ENCODE measurements at places on chromosomes 4 and X.

- no peak for DNase-seq
These were observed 4.5 kb downstream of the GPM6A start for GRCh38 chr4:175807547-175807946.

GRCh38 chr4:109195646-109196045, 106.8 kb downstream of the COL25A1 start:
- no peak for DNase-seq

DNA sequence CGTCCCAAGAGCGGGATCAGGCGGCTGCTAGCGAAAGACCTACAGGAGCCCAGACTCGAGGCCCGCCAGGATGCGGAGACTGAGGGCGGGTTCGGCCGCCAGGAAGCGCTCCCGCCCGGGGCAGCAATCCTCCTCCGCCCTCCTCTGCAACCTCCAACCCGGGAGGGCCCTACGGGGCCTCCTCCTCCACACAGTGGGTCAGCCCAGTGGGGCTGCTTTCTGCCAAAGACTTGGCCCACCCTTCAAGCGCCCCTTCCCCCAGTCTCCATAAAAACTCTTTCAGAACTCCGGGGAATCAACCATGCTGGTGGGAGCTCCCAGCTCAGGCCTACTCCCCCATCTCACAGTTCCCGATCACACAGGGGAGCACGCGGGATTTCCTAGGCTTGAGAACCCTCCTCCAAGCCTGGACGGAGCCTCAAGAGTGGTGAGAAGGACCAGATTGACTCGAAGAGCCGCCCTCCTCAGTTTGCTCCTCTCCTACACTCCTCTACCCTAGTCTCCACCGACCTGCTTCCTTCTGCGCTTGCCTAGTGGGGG, 77.5 kb downstream of the RLIM start:
- DNase-seq: peak; percentile 54

- no peak for DNase-seq
These were observed 510 bp downstream of the HMGB3 start for GRCh38 chrX:150983521-150984168.

DNA sequence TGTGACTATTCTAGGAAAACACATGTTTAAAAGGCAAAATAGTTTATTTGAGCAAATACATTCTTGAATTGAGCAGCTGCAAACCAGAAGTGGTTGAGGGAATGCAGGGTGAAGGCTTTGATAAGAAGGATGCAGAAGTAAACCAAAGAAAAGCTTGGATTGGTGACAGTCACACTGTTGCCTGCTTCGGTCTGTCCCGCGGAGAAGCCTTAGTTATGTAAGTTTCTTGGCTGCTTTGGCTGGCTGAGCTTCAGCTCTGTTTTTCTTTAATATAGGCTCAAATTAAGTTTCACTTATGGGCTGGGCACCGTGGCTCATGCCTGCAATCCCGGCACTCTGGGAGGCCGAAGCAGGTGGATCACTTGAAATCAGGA, 67.6 kb downstream of the FAM53A start:
- no peak for DNase-seq

DNA sequence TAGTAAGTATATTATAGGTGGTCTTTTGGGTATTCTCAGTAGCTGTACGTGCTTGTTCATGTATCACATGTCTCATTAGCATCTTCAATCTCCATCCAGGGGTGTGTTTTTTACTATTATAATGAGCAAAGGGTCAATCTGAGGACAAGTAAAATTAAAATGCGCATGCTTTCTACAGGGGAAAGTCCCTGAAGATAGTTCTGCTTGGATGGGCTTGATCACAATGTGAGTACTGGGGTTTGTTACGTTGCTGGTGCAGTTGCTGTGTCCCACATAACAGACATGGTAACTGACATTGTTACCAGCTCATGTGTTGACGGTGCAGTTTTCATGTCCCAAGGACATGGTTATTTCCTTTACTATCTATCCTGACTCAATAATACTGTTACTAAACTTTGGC, 65.9 kb downstream of the UCHL1 start:
- no peak for DNase-seq

GRCh38 chr4:165201806-165202205, 5.6 kb upstream of the KLHL2 start:
- DNase-seq: peak; percentile 86

GRCh38 chr4:37798616-37799015, 27.9 kb upstream of the PGM2 start:
- DNase-seq: no peak

DNA sequence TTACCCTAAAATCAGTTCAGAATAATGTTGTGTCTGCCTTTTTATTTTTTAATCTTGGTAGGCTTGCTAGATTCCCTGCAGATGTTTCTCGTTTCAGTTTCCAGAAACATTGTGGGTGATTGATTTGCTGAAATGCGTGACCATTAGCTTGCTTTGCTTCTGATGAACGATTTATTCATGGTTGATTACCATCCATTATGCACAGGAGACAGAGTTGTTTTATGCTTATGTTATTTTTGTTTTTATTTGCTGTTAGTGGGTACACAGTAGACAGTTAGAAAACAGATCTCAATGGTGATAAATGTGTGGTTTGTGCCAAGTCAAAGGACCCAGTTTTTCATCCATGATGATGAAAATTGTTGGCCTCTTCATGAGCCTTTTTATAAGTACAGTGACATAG, 455.6 kb upstream of the BOD1L1 start:
- DNase-seq: no peak

DNA sequence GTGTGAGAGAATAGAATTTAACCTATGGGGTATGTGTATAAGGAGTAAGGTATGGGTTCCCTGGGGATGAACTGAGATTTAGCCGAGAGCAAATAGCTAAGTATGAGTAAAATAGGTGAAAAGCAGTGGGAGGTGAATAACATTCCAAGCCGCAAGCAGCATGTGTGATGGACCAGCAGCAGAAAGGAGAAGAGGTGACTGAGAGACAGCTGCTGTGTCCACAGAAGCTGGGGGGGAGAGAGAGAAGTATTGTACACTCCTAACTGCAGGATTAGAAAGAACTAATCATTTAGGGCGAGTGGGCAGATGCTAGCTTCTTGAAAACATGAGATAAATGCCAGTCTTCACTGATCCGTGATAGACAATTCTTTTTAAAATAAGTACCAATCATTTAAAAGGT, 296.0 kb downstream of the KLHL4 start:
- no peak for DNase-seq

- no peak for DNase-seq
These were observed 177.3 kb upstream of the ETNPPL start for GRCh38 chr4:108940149-108940548.

- DNase-seq: peak; percentile 65
These were observed 32.8 kb downstream of the FAM13A start for GRCh38 chr4:89024051-89024675.

- DNase-seq: peak; percentile 35
These were observed 1093.4 kb upstream of the SLIT2 start for GRCh38 chr4:19158107-19158809.

- no peak for DNase-seq
These were observed 3.4 kb upstream of the CYBB start for GRCh38 chrX:37776283-37776986.

- DNase-seq: no peak
These were observed 24.2 kb downstream of the SMC1A start for GRCh38 chrX:53398216-53398615.

DNA sequence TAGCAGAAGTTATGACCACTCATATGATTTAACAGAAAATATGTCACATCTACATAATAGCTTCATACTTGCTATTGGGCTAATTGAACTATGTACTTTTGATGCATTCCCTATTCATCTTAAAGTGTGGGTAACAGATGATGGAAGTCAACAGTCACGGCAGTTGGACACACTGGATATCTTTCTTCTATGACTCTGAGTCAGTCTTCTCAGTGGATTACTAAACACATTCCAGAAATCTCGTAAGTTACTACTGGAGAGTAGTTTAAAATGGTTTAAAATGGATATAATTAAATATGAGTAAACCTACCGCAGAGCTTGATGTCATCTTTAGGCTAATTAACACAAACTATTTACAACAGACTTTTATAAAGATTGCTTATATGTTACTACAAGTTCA, 30.1 kb upstream of the CFAP299 start:
- DNase-seq: peak; percentile 83

DNA sequence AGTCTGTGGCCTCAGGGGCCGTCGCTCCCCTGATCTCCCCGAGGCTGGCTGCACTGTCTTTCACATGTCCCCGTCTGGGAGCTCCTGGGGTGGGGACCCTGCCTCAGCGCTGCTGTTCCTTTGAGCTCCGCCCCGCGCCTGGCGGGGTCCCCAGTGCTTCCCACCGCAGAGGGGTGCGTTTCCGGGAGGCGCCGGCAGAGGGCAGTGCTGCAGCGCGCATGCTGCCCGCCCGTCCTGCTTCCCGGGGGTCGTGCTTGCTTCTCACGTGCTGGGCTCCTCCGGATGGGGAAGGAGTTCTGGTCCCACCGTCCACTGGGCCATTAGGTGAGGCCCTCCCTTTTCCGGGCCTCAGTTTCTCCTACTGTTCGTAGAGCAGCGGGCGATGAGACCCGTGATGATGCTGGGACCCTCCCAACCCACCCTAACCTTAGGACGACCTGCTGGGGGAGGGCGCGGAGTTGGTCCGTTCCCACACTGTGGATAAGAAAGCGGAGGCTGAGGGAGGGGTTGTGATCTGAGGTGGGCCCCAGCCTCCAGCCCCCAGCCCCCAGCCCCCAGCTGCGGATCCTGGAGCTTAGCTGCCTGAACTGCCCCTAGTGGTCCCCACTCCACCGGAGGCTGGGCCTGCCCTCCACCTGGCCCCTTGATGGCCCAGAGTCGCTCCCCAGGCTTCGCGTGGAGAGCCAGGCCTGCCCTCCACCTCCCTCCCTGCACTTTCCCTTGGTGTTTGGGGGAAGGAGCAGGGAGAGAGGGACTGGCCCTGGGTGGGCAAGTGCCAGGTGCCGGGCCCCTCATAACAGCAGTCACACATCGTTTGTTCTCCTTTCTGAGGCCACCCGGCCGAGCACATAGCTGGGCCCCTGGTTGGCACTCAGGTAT, 15.3 kb downstream of the CPZ start:
- DNase-seq: peak; percentile 9

GRCh38 chr4:41189076-41189475, 25.3 kb downstream of the APBB2 start:
- no peak for DNase-seq

GRCh38 chr4:39083164-39083563, 21.1 kb downstream of the KLHL5 start:
- DNase-seq: peak; percentile 57

DNA sequence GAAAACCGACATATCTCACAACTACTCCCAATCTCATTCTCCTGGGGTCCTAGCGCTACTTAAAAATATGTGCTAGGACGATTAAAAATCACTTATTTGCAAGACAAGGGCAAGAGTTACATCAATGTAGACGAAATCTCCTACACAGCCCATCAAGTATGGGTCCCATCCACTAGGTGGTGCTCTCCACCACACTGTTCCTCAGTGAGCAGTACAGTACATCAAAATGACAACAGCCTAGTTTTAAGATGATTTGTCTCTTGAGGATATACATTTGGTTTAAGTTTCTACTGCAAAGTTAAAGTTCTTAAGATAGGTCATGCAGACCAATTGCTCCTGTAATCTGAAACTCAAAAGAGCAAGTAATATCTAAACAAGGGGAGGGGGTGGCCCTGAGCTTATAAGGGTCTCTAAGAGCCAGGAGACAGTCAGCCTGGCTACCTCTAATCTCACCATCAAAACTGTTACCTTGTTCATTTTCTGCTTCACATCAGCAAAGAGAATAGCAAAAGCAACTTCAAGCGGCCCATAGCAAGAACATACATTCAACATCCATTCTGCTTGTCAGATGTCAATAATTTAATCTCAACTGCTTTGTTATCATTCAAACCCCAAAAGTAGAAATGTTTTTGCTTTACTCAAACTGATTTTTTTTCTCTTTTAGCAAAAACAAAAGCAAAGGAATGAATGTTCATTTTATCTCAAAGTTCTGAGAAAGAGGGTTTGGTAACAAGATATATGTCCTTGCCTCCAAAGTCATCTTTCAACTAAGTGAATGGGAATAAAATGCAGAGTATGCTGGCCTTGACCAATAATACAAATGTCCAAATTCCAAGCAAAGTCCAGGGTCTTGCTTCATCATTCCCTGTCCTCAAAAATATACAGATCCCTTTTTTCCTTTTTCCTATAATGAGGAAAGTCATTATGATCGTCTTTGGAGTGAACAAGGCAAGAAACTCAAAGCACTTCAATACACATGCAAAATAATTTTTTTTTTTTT, 53.1 kb downstream of the STX18 start:
- peak; percentile 73 for DNase-seq

- DNase-seq: no peak
These were observed 173.8 kb downstream of the CAMK2D start for GRCh38 chr4:113587640-113588275.

DNA sequence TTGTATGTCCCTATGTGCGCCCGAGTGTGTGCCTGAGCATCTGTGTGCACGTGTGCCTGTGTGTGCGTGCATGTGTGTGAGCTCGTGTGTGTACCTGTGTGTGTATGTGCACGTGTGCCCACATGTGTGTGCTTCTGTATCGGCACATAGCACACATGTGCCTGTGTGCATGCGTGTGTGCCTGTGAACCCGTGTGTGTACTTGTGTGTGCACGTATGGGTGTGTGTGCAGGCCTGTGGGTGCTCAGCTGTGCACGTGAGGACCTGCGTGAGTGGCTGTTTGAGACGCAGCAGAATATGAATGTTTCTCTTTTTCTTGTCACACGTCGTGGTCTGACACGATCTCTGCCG, 4.3 kb downstream of the AKAP17A start:
- no peak for DNase-seq

- DNase-seq: peak; percentile 40
These were observed 22.9 kb downstream of the SHISA3 start for GRCh38 chr4:42420140-42420539.

DNA sequence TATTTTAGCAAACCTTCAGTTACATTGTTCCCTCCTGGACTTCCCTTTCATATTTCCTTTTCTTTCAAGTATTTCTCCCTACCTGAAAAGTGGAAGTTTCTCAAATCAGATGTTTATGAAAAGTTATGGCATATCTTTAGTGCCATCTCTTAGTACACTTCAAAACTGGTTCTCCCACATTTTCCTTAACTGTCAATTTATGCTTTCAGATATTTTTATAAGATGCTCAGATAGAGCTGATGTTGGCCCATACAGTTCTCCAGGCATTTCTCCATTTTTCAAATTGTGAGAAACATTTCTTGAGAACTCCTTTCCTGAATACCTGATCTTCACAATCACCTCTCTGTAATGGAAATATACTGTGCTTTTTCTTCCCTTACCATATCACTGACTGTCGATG, 32.5 kb upstream of the AP1AR start:
- no peak for DNase-seq

DNA sequence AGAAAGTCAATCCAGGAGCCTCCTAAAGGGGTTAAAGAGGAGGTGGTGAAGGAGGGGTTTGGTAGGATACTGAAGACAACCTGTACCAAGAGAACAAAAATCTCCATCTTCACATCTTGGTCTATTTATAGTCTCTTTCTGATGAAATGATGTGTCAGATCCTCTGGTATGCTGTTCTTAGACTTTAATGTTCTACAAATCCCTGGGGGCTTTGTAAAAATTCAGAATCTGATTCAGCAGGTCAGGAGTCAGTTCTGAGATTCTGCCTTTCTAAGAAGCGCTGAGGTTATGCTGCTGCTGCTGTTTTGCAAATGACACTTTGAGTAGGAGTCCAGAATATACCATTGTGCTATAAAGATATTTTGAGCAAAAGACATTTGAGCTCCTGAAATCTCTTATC, 172.9 kb upstream of the GLRA2 start:
- DNase-seq: peak; percentile 90

GRCh38 chr4:8353158-8353669, 83.7 kb downstream of the HTRA3 start:
- no peak for DNase-seq

Data from fibroblast of skin of abdomen (primary cell).